Panc1 (cell line): ENCODE measurements at places on chromosomes 2 and 18.

- DNase-seq = no peak
Observed at GRCh38 chr18:62437235-62438017, 85.4 kb upstream of the ZCCHC2 start.

DNA sequence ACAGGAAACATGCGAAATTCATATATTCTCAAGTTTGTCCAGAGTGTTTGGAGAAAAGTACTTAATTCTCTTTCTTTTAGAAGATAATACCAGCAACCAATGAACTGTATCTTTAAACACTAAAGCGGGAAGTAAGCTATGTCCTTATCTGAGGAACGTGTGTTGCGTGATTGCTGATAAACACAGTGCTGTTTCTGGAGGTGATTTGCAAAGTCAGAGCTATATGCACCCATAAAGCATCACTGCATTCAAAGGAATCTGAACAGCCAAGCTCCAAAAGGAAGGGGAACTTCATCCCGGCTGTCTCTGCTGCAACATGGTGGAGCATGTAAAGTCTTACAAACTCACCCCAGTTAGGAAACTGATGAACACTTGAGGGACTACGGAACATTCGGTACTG lies 271.7 kb upstream of the FN1 start:
- DNase-seq = no peak

DNA sequence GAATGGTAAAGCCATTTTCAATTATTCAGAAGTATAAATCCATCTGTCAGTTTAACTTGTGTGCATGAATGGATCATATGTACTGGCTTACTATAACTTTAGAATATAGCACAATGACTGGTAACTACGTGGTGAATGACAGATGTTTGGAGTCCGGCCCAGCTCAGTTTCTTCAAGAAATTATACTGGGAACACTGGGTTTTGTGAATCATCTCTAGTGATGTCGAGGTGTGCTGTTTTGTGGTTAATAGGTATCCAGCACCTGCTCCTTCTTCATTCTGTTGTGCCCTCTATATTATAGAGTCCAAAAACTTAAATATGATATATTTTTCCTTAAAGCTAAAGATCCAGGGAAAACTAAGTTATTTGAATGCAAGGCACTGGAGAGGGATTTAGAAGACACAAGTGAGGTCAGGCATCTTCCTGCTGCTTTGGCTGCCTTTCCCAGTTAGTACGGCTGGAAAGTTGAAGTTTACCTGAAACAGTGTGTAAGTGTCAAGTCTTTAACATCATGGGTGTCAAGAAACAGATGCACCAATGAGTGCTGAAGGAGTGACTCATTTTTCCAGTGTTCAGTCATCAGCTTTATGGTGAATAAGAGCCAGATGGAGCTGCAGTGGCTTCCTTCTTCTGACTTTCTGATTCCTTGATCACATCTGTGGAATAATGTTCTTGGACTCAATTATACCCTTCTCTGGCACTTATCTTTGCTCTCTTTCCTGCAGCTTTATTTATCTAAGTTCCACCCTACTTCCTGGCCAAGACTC lies 1079.5 kb upstream of the CELF4 start:
- DNase-seq = no peak

GRCh38 chr2:197304556-197305011 lies 6.0 kb downstream of the ANKRD44 start:
- DNase-seq = no peak

DNA sequence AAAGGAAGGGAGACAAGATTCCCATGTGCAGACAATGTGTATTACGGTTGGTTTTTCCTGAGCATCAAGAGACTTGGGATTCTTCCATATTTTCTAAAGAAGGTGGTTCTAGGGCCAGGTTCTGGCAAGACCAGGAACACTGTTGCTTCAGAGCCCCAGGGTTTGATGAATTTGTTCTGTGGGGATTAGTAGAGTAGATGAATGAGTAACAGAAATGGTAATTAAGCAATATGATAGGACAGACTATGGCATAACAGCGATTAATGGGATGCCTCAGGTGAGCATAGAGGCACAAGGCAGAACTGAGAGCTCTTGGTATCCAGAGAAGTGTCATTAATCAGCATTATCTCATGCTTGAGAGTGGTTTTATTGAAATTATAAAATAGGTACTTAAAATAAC lies 82.8 kb upstream of the PNPT1 start:
- DNase-seq = no peak

GRCh38 chr2:54347622-54348021 lies 91.6 kb upstream of the TSPYL6 start:
- no peak for DNase-seq

DNA sequence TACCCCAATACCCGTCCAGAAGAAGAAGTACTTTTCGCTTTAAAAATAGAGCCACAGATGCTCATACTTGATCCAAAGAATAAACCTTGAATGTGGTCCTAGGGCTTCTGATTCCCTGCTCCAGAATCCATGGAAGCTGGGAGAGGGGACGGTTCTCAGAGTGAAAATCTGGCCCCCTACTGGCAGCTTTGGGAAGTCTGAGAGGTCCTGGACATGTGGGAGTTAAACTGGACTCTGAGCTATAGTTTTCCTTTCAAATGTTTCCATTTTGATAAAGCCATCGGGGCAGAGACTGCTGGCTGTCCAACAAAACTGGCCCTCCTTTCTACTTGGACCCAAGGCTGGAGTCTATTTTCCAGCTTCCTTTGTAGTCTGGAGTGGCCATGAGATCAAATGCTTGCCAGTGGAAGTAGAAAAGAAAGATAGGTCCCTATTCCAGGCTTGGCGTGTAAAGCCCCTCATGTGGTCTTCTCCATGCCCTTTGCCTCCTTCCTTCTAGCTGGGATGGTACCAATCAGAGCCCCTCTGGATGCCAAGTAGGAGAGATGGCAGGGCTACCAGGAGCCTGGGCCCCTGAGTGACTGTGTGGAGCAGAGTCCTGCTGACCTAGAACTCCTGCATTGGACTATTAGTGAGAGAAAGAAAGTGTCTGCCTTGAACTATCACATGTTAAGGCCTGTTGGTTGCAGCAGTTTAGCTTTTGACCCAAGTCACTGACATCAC lies 37.7 kb upstream of the TBC1D8 start:
- DNase-seq = no peak

DNA sequence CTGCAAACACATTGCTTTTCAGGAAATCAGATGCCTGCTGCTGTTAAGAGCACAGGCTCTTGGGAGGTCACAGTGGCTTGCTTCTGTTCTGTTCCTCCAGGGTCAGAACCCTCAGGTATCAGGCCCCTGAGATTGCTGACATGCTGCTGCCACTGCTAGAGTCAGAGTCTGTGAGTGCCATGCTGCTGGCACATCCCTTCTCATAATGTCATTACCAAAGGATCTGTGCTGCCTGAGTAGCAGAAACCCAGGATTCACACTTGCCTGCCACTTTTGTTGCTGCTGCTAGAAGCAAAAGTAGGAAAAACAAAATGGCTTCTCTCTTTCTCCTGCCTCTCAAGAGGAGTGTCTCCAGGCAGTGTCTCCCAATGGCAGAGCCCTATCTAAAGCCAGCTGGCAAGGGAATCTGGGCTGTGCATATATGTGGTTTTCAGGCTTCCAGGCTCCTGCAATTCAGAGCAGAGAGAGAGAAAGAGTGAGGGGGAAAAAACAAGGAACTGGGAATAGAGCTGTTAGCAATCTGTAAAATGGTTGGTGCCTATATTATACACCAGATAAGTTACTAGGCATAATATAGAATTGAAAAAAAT lies 180.3 kb downstream of the MYCN start:
- no peak for DNase-seq

DNA sequence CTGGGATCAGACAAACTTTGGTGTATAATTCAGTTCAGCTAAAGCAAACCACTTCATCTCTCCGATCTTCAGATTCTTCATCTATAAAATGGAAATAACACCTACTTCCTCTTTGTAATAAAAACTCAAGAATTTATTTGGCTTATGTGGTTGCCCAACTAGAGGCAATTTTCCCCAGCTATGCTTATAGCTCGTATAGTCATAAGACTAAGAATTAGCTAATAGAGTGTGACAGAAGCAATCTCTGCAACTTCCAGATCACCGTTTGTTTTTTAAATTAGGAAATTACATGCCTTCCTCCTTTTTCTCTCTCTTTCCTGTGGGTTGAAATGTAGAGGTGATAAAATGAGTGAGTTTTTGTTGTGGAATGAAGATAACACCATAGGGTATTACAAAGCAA lies 35.3 kb upstream of the KCNF1 start:
- no peak for DNase-seq

DNA sequence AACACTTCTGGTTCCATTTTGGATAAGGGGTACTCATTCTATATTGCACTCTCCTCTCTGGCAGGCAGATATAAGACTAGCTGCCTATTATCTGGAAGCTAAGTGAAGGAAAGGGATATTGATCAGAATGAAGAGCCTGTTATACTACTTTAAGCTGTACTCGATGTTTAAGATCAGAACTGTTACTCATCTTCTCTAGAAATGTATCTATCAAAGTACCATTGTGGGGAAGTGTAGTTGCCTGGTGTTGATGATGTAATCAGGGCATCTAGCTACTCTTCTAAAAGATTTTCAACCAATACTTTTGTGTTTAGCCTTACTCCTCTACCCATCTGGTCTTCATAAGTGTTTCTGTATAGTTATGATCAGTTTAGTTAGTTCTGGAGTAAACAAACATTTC lies 5.8 kb downstream of the CAMKMT start:
- no peak for DNase-seq
